RWPE2 (cell line): ENCODE measurements at places on chromosomes 13 and 19.
A peak's percentile ranks its signal among the peaks of the same experiment; 100 is the strongest.

GRCh38 chr19:2488942-2489731 lies 13.2 kb downstream of the GADD45B start:
- DNase-seq, result no peak

DNA sequence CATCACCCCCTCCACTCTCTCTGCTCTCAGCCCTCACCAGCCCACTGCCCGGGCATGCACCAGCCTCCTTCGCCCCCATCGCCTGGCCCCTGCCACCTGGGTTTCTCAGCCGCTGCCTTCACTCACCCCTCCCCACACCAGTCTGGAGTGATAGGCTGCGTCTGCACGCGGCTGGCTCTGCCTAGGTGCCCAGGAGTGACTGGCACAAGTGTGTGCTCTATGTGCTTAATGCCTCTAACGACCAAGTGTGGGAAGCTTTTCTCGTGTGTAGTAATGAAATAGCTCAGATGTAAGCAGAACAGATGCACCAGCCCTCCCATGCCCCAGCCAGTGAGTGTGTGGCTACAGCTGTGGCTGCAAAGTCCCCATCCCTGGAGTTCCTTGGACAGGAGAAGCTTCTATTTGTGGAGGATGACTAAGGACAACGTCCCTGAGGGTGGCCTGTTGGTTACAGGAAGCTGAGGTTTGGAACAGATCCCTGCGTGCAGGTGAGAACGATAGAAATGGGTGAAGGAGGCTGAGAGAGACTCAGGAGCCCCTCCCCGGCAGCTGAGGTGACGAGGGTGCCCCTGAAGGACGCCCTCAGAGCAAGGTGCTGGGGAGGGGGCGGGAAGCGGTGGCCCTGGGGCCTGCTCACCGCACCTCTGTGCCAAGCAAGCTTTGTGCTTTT lies 35.6 kb downstream of the ATP11A start:
- DNase-seq, result no peak

DNA sequence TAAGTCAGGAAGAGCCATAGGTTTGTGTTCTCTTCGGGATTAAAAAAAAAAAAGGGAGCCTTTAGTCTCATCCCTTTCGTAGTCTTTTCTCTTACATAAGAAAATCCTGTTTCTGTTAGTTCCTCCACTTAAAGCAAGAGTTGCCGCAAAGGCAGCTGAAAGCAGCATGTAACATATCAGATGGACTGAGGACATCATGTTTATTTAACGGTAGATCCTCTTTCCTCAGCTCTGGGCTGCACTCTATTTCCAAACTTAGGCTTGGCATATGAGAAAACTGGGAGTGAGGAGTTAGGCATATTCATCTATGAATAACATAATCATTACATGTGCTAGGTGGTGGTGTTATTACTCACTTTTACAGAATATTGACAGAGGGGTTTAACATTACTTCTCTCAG lies 391.2 kb downstream of the KLF12 start:
- DNase-seq, result no peak

- DNase-seq, result no peak
These were observed 316.4 kb downstream of the TEX29 start for GRCh38 chr13:111636804-111637203.

DNA sequence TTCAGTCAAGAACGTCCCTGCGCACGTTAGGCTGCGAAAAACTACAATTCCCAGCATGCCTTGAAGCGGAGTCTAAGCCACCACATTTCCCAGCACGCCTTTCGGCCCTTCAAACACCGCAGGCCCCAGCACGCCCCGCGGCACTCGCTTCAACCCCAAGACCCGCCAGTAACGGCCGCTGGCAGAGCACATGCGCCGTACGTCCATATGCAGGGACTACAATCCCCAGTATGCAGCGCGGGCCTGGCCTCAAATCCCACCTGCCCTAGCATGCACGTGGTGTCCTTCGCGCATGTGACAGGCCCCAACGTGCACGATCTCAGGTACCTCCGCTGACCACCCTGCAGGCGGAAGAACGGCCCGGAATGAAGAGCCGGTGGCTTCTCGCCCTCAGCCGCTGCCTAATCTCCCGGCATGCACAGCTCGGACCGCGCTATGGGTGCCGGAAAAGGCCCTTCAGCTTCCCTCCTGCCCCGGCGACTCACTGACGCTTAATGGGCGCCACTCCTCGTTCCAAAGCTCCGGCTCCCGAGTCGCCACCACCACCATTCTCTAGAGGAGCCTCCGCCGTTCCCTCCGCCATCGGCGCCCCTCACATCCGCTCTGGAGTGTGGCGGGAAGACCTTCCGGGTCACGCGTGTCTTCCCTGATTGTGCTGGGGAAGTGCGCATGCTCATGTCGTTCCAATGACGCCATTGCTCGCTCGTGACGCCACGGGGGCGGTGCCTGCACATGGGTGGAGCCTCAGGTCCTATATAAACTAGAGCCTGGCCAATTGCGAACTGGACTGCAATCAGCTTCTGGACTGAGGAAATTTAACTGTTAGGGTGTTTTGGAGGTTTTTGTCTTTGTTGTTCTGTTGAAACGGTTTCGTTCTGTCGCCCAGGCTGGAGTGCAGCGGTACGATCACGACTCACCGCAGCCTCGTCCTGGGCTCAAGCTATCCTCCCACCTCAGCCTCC lies at the start of gene DUS3L:
TSS of gene DUS3L (minus strand) at position 605 of the 962 bp plus-strand sequence. CDS start at position 583, 22 bp downstream.
- peak; percentile 97 for DNase-seq

DNA sequence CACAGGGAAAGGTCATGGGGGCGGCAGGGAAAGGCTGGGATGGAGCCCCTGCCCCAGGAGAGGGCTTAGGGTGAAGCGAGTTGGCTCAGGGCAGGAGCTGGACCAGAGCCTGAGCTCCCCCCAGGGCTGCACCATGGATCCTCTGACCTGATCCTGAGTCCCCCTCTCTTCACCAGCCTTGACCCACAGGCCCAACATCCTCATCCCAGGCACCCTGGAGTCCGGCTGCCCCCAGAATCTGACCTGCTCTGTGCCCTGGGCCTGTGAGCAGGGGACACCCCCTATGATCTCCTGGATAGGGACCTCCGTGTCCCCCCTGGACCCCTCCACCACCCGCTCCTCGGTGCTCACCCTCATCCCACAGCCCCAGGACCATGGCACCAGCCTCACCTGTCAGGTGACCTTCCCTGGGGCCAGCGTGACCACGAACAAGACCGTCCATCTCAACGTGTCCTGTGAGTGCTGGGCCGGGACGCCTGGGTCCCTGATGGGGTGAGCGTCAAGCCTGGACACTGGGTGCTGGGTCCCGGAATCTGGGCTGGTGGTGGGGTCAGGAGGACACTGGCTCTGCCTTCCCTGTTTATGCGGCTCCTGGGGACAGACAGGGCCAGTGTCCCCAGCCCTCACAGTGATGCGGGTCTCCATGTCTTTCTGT lies 842 bp downstream of the SIGLEC9 start:
- DNase-seq, result no peak

- no peak for DNase-seq
These were observed 10.8 kb upstream of the TIMM13 start for GRCh38 chr19:2438178-2438577.

- DNase-seq, result no peak
These were observed 29.1 kb downstream of the EPS15L1 start for GRCh38 chr19:16442386-16443276.

- no peak for DNase-seq
These were observed 383.1 kb upstream of the GPC6 start for GRCh38 chr13:92843549-92843948.

GRCh38 chr19:49132974-49133609 lies 13.7 kb downstream of the PPFIA3 start:
- DNase-seq, result no peak

DNA sequence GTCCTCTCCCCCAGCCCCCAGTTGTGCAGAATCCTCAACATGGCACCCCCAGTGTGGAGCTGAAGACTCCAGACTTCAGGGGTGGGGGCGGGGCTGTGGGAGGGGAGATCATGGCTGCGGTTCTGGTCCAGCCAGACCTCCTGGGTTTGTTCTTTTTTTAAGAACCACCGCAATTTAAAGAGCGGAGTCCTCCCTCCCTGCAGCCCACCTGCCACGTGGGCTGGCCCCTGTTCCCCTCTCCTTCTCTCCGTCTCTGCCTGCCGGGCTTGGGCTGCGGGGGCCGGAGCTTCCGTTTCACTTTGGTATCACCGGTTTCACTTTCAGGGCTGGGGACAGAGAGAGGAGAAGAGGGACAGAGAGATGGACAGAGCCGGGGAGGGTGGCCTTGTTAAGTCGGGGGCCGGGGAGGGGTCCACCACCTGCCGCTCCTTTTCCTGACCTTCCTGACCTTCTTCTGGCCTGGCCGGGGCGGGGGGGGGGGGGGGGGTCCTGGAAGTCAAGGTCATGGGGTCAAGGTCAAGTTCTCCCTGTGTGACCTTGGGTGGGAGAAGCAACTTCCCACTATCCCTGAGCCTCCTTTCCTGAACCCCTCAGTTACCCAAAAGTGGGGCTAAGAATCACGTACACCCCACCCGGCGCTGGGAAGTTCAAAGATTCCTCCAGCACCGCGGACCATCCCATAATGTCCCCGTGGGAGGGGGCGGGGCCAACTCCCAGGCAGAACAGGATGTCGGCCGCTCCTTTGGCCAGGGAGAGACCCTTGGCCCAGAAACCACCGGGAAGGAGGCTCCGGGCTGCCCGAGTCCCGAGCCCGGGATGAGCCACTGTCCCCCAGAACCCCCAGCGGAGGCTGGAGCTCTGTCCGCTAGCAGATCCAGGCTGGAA lies 11.3 kb upstream of the ZBTB7A start:
- DNase-seq, result peak; percentile 36

DNA sequence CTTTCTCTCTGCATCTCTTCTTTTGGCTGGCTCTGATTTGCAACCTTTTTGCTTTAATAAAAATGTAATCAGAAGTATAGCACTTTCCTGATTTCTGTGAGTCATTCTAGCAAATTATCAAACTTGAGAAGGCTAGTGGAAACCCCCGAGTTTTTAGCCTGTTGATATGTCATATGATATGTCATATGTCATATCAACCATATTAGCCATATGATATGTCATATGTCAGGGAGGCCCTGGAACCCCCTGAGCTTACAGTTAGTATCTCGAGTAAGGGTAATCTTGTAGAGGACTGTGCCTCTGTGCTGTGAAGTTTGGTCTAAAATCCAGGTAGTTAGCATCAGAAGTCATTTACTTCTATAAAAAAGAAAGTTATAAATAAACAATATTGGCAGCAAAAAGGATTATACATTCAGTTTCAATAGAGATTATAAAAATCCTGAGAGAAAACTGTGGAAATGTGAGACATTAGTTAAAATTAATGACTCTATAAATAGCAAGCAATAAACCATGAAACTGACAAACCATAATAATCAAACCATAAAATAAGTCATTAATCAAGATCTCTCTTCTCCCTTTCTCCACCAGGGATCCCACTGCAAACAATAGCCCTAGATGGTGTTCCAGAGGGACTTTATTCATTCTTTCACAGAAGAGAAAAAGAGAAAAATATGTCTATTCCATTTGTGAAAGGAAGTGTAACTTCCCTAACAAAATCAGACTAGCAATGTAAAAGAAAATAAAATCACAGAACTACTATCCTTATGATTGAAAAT lies 167.4 kb downstream of the NALCN start:
- DNase-seq, result no peak

DNA sequence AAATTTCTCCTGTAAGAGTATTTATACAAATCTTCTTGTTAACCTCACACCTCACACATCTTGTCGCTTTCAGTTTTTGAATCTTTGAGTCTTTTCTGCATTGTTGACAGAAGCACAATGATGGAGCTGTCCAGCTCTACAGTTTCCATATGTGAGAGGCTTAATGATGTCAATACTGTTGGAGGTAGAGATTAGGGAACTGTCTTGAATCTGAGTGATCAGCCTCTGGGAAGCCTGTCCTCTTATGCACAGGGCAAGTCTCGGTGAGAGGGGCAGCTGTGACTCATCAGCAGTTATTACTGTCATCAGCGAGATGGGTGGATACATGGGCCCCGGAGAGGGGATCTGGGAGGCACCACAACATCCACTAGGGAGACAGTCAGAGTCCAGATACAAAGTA lies 4.6 kb upstream of the ITGBL1 start:
- no peak for DNase-seq

GRCh38 chr13:28049880-28050875 lies 50.2 kb downstream of the FLT3 start:
- no peak for DNase-seq

GRCh38 chr19:2251106-2252054 lies 2.3 kb downstream of the AMH start:
- DNase-seq, result peak; percentile 54

- no peak for DNase-seq
These were observed 58.2 kb downstream of the UBL3 start for GRCh38 chr13:29791997-29792780.

- DNase-seq, result no peak
These were observed 86.4 kb downstream of the EFNB2 start for GRCh38 chr13:106449096-106449495.

GRCh38 chr19:1289686-1290025 lies 4.0 kb downstream of the EFNA2 start:
- DNase-seq, result no peak

GRCh38 chr13:51733374-51734298 lies 70.3 kb downstream of the DHRS12 start:
- DNase-seq, result no peak

GRCh38 chr13:28324181-28324789 lies 170.6 kb downstream of the FLT1 start:
- DNase-seq, result no peak

DNA sequence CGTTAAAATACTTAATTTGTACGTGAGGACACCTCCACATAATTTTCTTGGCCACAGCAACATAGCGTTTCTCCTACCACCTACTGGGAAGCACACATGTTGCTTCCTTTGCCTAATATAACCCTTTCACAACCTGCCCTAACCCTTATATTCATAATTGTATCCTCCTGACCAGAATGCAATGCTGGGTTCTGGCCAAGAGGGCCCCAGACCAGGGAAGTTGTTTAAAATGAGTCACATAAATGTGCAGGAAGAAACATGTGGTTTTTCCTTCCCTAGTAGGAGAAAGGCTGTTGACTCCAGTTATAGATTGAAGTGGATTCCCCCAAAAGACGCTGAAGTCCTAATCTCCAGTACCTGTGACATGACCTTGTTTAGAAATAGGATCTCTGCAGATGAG lies 187.3 kb downstream of the NUFIP1 start:
- DNase-seq, result no peak

GRCh38 chr13:94351292-94351990 lies 128.0 kb downstream of the DCT start:
- DNase-seq, result no peak

DNA sequence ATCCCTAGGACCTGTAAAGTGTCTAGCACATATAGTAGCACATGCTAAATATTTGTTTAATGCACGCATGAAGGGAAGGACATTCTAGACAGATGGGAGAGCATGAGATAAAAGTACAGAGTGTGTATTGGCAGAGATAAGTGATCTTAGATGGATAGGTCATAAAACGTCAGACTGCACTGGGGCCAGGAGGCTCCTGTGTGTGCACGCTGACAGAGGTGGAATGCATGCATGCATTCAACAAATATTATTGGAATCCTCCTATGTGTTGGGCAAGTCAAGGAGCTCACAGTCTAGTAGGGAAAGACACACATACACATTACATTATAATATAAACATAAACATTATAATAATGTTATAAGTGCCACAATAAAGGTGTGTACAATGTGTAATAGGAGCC lies 73.3 kb downstream of the FGF9 start:
- no peak for DNase-seq
